ENCODE measurements at places on chromosomes 16 and 17.
A peak's percentile ranks its signal among the peaks of the same experiment; 100 is the strongest.

DNA sequence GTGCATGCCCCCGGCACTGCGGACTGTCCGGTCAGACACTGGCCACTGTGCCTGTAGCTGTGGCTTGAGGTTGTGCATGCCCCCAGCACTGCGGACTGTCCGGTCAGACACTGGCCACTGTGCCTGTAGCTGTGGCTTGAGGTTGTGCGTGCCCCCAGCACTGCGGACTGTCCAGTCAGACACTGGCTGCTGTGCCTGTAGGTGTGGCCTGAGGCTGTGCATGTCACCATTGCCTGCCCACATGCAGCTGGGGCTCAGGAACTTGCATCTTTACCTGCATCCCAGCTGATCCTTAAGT lies 5.2 kb downstream of the MTHFSD start:
- no peak for DNase-seq

GRCh38 chr16:52578007-52578828 lies 31.3 kb upstream of the TOX3 start:
- DNase-seq: no peak

- no peak for DNase-seq
Measured at GRCh38 chr16:31271621-31272190, 11.9 kb downstream of the ITGAM start.

- peak; percentile 72 for DNase-seq
Measured at GRCh38 chr17:35312790-35313711, 60.4 kb downstream of the SLFN11 start.

- DNase-seq: no peak
Measured at GRCh38 chr17:72609501-72609900, 483.0 kb downstream of the SLC39A11 start.
